Mesenteric fat pad (tissue), 1 donor: ENCODE measurements at places on chromosomes 5 and 9. TPM values are rescaled to one million over a fixed set of nuclear protein-coding genes. Genes with fewer than 3 reads are reported as not detected.

DNA sequence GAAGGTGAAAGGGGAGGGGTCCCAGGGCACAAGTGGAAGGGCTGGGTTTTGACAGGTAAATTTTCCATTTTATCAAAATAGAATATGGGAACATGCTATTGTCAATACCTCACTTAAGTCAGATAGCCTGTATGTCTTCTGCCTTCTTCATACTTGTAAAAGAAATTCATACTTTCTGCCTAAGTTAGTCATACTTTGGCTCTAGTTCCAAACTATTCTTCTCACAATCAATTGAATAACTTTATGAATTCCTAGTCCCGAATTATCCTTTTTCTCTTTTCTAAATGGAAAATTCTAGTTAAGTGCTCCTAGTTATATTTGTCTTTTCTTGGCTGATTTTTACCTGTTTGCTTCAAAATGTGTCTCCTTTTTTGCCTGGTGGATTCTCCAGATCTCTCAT, 271.4 kb downstream of the CSNK1G3 start:
- no peak for DNase-seq

The DMRT3 gene
- 1.1 TPM for total RNA-seq

- DNase-seq = no peak
Observed at GRCh38 chr9:137430723-137431415, 7.7 kb downstream of the NOXA1 start.

- DNase-seq = no peak
Observed at GRCh38 chr9:2181792-2182191, 166.6 kb downstream of the SMARCA2 start.

The PCDHB2 gene
- total RNA-seq = 3.4 TPM

GRCh38 chr5:159104051-159104651, 4.4 kb upstream of the EBF1 start:
- DNase-seq = no peak

The CDH9 gene
- not detected for total RNA-seq

GRCh38 chr9:79021084-79021483, 550.7 kb upstream of the TLE4 start:
- no peak for DNase-seq

The DND1 gene
- total RNA-seq = 1.00 TPM

The ZBED3 gene
- total RNA-seq = 21.6 TPM

DNA sequence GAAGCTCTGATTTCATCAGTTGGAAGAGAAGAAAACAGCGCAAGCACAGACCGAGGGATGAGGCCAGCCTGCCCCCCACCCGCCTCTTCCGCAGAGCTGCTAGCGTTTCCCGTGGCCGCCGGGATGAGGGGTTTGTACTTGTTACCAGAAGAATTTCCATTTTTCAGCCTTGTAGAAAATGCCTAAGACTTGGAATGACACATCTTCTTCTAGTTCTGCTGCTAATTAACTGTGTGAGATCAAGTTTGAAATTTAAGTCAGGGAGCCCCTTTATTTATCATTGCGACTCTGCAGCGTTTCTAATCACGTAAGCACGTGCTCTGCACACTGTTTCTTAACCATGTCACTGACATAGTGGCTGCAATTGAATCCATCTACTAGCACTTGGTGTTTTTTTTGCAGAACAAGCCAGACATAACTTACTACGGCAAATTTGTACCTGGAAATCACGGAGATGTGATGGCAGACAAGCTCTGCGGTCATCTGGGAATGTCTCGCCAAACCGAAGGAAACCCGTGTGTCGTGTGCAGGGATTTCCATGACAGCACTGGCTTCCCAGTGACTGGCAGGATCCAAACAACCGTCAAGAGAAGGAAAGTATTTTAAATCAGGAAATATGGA, 41.8 kb upstream of the ROR2 start:
- DNase-seq = no peak

- DNase-seq = no peak
Observed at GRCh38 chr5:160627921-160628618, 206.4 kb downstream of the PTTG1 start.

The ERCC6L2 gene
- 38.0 TPM for total RNA-seq

GRCh38 chr9:87420884-87421283, 76.8 kb upstream of the DAPK1 start:
- no peak for DNase-seq

DNA sequence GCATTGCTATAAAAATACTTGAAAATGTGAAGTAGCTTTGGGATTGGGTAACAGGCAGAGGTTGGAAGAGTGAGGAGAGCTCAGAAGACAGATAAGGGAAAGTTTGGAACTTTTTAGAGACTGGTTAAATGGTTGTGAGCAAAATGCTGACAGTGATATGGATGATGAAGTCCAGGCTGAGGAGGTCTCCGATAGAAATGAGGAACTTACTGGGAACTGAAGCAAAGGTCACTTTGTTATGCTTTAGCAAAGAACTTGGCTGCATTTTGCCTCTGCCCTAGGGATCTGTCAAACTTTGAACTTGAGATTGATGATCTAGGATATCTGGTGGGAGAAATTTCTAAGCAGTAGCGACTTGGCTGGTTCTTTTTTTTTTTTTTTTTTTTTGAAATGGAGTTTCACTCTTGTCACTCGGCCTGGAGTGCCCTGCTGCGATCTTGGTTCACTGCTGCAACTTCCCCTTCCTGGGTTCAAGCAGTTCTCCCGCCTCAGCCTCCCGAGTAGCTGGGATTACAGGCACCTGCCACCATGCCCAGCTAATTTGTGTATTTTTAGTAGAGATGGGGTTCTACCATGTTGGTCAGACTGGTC, 998.9 kb downstream of the TLE1 start:
- DNase-seq = no peak

- DNase-seq = no peak
Observed at GRCh38 chr5:96655506-96655905, 6.7 kb upstream of the CAST start.

DNA sequence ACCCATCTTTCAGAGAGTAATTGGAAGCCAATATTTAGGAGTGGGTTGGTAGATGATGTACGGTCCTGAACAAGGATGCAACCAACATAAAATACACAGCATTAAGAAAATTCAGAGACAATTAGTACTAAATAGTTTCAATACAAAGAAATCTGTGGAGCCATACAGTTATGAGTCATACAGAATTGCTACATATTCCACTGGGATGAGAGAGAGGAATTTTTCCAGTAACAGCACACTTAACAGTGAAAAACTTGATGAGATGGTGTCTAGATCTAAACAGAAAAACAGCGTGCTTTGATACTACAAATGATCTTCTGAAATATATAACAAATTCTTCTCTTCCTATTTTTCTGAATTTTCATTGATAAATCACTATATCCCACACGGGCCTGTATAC, 1999.3 kb upstream of the CDH9 start:
- no peak for DNase-seq

DNA sequence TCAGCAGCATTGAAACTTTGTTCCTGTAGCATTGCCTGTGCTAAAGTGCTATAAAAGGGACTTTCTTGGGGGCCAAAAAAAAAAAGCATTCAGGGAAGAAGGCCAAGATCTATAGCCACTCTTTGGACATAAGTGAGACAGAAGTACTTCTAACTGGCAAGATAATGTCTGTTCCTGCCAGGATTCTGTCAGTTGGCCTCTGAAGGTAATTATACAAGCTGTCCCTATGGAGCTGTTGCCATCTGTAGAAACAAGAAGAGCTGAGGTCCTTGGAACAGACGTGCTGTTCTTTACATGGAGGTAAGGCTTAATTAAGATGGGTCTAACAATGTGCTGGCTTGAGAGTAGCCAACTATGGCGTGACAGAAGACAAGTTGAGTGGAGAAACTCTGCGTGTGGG, 9.7 kb downstream of the KIF20A start:
- no peak for DNase-seq

The DNAJC18 gene
- 8.4 TPM for total RNA-seq

The CCL27 gene
- total RNA-seq = not detected

DNA sequence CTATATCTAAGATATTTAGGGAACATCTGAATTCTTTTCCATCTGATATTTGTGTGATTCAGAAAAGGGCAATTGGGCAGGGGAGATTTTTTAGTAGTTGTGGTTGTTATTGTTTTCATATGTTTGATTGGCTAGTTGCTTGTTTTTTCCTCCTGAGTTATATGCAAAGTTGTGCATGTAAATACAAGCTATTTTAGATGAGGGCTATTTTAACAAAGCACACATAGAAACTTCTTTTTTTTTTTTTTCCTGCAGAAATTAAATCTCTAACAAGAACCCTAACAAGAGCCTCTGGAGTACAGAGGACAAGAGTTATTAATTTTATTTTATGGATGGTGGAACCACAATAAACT, 559.1 kb downstream of the CETN3 start:
- no peak for DNase-seq

- no peak for DNase-seq
Observed at GRCh38 chr5:59685191-59685530, 208.4 kb downstream of the PDE4D start.

The DOCK2 gene
- total RNA-seq = 49.4 TPM

The PCDHB6 gene
- 0.48 TPM for total RNA-seq

The IL9 gene
- not detected for total RNA-seq

The SOWAHA gene
- not detected for total RNA-seq

The SPATA31A6 gene
- not detected for total RNA-seq

DNA sequence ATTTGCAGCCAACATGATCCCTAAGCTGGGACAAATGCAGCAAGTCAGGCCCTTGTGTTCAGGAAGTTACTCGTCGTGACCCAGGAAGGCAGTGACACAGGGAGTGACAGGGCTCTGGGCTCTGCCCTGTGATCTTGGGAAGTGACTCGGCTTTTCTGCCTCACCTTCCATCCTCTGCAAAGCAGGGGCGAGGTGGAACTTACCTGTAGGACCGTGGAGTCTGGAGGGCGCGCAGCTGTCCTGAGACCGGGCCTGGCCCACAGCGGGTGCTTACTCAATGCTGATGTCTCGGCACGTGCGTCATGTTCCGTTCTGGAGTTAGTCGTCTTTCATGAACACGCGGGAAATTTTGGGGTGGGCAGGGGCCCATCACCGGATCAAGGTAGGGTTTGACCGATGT, 22.8 kb upstream of the LPCAT1 start:
- DNase-seq = peak; percentile 71

DNA sequence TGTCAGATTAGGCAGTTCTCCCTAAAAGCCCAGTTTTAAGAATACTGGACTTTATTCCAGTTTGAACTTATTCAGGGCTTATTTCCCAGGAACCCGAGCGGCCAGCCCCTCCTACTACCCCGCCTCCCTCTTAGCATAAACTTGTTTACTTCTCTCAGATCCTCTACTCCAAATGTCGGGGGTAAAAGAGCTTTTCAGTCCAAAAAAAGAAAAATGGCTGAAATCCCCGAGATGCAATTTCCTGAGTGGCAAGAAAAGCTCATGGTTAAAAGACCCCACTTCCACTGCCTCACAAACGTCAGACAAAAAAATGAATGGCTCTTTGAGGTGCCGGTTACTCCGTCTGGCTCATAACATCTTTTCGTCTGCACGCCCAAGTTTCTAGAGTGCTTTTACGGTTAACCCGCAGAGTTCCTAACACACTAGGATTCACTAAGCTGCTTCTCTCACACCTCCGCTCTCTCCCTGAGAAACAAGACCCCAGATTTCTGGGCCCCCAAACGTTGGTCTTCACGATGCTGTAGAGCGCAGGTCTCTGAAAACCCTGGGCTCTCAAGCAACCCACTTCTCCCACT, 402 bp downstream of the BRD8 start:
- DNase-seq = no peak

GRCh38 chr9:36153746-36154145, 15.4 kb upstream of the CCIN start:
- no peak for DNase-seq

GRCh38 chr5:33997331-33997983, 10.4 kb downstream of the AMACR start:
- DNase-seq = no peak

The LRRC70 gene
- total RNA-seq = 9.4 TPM

The COL23A1 gene
- 0.55 TPM for total RNA-seq

The AK8 gene
- 1.5 TPM for total RNA-seq

DNA sequence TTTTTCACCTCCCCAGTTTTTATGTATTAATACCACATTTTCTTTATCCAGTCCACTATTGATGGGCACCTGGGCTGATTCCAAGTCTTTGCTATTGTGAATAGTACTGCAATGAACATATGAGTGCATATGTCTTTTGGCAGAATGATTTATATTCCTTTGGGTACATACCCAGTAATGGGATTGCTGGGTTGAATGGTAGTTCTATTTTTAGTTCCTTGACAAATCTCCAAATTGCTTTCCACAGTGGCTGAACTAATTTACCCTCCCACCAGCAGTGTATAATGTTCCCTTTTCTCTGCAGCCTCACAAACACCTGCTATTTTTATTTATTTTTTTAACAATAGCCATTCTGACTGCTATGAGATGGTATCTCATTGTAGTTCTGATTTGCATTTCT, 340.2 kb downstream of the ADAMTS6 start:
- DNase-seq = no peak

The CRHBP gene
- 4.9 TPM for total RNA-seq

The ARHGEF28 gene
- 9.4 TPM for total RNA-seq
